Hematopoietic multipotent progenitor cell treated with erythropoietin and hydrocortisone succinate and interleukin-3 and kit ligand, for 4 days (in vitro differentiated cells): ENCODE measurements at places on chromosomes 3 and 15.
A peak's percentile ranks its signal among the peaks of the same experiment; 100 is the strongest.

GRCh38 chr3:61828880-61829721 lies 267.7 kb downstream of the PTPRG start:
- no peak for DNase-seq

DNA sequence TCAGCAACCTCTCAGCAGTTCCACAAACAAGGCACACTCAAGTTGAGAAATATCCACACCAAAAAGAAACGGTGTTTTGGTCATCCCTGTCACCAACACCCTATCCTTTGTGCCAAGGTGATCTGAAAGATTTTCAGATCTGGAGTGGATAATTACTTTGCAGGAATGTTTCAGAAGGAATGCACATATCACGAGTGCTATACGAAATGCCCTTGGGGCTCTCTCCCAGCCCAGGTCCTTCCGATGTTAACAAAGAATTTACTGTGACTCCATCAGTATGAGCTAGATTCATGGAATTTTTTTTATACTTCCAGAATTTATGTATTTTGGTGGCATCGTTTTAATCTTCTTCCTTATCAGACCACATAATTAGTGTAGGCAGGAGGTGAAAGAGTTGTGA lies 105.0 kb downstream of the GRM7 start:
- no peak for DNase-seq

- peak; percentile 25 for DNase-seq
Observed at GRCh38 chr3:18739099-18739433, 313.9 kb upstream of the SATB1 start.

DNA sequence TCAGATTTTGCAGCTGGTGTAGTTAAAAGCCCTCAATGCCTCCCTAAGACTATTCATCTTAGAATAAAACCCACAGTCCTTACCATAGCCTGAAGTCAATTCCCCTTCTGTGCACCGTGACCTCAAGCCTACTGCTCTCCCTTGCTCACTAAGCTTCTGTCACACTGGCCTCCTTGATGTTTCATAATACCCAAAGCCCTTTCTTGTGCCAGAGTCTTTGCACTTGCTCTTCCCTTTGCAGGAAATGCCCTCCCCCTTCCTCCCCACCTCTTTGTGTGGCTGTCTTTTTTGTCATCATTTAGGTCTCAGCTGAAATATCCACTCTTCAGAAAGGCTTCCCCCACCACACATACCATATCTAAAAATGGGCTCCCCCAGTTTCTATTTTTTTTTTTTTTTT lies 4.2 kb upstream of the PLEKHO2 start:
- DNase-seq = peak; percentile 83

- DNase-seq = peak; percentile 74
Observed at GRCh38 chr3:53834429-53835095, 11.7 kb downstream of the CHDH start.

DNA sequence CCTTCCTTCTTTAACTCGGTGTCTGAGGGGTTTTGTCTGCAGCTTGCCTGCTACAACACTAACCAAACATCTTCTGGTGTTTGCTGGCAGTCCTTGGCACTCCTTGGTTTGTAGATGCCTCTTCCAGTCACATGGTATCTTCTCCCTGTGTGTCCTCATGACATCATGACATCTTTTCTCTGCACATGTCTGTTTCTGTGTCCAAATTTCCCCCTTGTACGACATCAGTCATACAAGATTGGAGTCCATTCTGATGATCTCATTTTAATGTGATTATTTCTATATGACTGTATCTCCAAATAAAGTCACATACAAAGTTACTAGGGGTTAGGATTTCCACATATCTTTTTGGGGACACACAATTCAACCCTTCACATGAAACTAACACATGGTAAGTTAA lies 152.3 kb upstream of the LRRN1 start:
- no peak for DNase-seq

DNA sequence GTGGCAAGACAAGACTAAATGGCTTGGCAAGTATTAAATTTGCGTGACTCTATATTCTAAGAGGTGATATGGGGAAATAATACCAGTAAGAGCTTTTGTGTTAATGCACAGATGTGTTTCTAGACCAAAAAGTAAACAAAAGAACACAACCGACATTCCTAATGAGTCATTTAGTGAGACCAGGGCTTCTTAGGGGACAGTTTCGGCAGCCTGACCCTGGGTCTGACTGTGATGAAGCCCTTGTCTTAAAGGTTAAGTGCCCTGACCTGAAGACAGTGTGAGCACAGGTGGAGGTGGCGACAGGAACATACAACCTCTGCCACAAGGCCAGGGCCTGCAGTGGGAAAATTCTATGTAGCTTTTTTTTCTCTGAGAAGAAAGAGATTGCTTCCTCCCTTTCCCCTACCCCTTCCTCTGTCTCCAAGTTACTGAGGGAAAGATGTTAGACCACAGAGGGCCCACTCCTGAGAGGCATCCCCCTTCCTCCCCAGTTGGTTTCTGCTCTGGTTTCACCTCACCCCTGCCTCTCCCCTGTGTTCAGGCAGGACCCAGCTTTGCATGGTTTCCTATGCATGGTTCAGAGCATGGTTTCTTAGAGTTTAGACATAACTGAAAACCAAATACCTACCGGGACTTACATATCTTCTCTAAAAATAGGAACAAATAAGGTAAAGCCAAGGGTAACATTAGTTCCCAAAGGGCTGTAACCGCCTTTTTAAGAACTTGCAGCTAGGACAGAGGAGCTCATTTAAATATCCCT lies 24.8 kb upstream of the CMTM7 start:
- DNase-seq = no peak
